ENCODE measurements at places on chromosomes 12 and 14.

GRCh38 chr12:31591380-31591901 lies 505 bp upstream of the DENND5B start:
- DNase-seq: peak; percentile 40

DNA sequence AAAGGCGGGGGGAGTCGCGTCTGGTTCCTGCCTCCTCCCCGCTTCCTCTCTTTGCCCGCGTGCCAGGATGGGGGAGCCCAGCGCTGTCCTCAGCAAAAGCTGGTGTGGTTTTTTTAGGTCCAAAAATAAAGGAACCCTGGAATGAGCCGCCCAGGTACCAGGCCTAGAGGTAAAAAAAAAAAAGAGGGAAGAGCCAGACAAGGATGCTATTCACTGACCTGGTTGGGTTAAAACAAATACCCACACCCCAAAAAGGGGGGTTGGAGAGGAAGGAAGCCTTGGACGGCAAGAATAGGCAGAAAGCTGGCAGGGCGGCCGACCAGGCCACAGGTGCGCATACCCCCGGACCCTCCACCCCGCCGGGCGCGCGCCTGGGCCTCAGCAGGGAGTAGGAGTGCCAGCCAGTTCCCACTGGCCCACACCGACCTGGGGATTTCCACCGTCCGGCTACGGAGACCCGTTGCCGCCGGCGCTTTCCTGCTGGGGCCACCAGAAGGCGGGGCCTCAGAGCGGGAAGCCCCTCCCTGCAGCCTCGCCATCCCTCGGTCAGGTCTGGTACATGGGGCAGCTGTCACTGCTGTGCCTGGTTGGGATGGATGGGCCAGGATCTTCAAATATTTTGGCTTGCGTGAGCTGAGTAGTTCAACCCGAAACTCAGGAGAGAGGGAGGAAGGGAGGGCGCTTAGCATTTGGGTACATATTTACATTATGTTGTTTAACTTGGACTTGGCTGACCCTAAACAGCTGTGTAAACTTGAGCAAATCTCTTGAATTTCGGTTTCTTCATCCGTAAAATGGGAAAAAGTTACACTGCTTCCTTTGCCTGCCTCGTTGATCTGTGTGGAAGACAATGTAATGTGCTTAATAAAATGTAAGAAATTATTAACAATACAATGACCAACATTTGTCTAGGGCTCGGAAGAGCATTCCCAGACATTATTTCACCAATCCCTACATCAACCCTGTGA lies 5.4 kb upstream of the IRF2BPL start:
- peak; percentile 87 for DNase-seq

- peak; percentile 58 for DNase-seq
These were observed at the start of gene CRIP2 for GRCh38 chr14:105474483-105475268. Gene CRIP2 (plus strand): TSS chr14:105474821. CDS start chr14:105474863, 42 bp downstream.

- DNase-seq: no peak
These were observed 200.9 kb downstream of the APAF1 start for GRCh38 chr12:98845957-98846356.

GRCh38 chr14:54344445-54344844 lies 52.4 kb upstream of the CDKN3 start:
- DNase-seq: no peak

- DNase-seq: peak; percentile 94
These were observed 15.5 kb upstream of the NEMF start for GRCh38 chr14:49867831-49868719.

DNA sequence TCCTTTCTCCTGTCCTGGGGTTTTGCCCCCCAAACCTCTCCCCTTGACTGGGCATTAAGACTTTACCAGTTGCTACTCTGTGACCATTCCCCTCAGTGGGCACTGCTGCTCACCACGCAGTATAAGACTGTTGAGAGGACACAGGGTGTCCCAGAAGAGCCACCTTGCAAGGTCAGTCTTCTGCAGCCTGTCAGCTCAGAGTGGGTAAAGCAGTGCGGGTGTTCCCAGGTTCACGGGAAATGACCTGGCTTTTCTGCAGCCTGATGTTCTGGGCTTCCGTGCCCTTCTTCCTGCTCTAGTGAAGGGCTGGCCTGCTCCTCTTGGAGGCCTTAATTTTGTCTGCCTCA lies 34.2 kb downstream of the KCNA1 start:
- DNase-seq: no peak

- no peak for DNase-seq
These were observed 65.6 kb upstream of the OVCH1 start for GRCh38 chr12:29563071-29563470.

DNA sequence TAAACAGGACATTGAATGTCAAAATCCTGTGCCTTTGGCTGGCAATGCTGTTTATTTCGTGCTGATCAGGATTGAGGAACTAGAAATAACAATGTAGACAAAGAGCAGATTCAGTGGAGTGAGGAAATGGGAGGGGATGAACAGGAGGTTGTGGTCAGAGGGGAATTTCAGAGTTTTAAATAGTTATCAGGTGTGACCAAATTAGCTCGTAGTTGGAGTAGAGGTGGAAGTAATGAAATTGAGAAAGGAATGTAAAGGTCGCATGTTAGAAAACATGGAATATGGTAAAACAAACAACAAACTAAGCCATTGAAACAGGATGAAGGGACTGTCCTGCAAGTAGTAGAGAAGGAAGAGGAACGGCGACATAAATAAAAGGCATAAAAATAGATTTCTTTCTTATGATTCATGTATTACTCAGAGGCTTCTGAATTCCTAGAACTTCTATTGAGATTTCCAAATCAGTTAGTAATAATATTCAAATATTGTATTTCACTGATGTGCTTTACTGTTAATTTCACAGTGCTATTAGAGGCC lies 9.5 kb upstream of the SAV1 start:
- DNase-seq: no peak

GRCh38 chr14:24094841-24095270 lies 745 bp downstream of the PCK2 start:
- no peak for DNase-seq

DNA sequence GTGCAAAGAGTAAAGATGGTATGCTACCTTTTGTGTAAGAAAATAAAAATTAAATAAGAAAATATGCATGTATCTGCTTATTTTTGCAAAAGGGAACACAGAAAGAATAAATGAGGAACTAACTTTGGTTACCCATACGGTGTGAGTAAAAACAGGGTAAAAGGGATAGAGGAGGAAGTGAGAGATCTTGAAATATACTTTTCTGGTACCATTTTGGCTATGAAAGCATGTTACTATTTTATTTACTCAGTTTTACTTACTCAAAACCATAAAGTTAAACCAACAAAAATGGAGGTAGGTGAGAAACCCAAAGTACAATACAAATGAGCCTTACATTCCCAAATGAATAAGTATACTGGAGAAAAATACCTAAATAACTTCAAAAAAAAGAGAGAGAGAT lies 122.0 kb upstream of the EGLN3 start:
- no peak for DNase-seq

All from NCI-H2171 treated with DMSO at 0.1 percent for 48 hours (cell line).